Stimulated activated CD4-positive, alpha-beta T cell treated with anti-CD3 and anti-CD28 coated beads, TNF-alpha, amount 100 ng/mL, for 1 hour (primary cell): ENCODE measurements at places on chromosomes 5 and 9.

GRCh38 chr9:105158898-105159297 lies 85.6 kb upstream of the SLC44A1 start:
- no peak for DNase-seq

DNA sequence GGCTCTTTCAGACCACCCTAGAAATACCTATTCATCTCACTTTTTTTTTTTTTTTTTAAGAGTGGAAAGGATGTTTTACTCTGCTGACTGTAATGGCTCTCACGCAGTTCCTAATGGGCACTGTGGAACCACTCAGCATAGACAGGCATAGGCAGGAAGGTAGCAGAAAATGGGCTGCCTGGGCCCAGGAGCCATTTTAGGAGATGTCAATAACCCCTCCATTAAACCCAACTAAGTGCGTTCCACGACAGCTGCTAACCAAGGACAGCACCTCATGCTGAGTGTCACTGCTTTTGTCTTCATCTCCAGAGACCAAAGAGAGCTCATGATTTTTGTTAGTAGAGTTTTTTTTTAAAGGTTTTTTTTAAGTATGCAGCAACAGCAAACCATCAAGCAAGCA lies 15.3 kb downstream of the MAP1B start:
- no peak for DNase-seq

DNA sequence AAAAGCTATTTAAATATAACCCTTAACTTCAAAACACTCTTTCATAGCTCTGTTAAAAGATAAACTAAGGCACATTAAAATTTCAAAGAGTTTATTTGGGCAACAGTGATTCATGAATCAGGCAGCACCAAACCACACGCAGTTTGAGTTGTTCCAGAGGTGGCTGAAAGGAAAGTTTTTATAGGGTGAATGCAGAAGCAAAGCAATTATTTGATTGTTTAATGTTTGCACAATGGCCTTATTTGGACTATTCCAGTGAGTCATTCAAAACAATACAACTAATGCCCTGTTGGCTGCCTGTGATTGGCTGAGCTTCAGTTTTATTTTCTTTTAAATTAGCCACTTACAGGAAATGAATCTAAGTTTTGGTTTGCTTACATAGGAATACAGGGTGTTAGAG lies 125.3 kb downstream of the CEP120 start:
- DNase-seq = no peak

GRCh38 chr9:137797206-137798120 lies 80.1 kb upstream of the CACNA1B start:
- DNase-seq = no peak

DNA sequence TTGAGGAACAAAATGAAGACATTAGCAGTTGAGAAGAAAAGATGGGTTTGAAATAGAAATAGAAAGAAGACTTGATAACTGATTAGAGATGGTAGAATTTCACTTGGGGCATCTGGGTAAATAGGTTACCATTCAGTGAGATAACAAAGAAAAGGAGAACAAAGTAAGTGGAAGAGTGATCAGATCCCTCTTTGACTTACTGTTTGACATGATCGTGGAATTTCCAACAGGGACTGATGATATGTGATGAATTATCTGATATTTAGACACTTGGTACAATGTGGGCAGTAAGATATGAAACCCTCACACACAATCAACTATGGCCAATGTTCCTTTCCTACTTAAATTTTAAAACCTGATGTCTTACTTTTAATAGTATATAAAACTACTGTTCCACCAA lies 70.1 kb upstream of the STARD4 start:
- no peak for DNase-seq

- DNase-seq = no peak
These were observed 35.4 kb upstream of the TMC1 start for GRCh38 chr9:72485821-72486593.
